ENCODE measurements at places on chromosomes 13 and 19.

DNA sequence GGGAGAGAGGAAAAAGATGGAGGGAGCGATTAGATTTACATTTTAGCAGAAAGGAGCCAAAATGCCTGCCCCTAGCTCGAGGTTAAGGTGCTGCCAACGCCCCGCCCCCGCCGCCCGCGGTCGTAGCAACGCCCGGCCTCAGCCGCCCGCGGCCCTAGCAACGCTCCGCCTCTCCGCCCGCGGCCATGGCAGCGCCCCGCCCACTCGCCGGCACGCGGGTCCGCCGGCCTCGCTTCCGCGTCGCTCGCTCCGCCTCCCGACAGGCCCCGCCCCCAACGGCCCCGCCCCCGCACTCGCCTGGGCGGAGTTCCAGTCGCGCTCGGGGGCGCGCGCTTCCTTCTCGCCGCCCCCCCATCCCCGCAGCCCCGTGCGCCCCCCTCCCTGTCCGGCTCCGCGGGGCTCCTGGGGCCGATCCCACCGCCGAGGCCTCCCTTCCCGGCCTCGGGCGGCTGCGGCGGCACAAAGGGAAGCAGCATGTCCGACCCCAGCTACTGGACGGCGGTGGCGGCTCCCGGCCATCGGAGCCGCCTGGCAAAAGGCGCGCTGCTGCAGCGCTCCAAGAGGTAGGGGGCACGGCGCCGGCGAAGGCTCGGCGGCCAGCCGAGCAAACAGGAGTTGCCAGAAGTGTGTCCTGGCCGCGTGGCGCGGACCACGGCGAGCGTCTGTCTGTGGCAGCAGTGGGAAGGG lies 20.3 kb downstream of the MAST3 start:
- peak; percentile 95 for DNase-seq

DNA sequence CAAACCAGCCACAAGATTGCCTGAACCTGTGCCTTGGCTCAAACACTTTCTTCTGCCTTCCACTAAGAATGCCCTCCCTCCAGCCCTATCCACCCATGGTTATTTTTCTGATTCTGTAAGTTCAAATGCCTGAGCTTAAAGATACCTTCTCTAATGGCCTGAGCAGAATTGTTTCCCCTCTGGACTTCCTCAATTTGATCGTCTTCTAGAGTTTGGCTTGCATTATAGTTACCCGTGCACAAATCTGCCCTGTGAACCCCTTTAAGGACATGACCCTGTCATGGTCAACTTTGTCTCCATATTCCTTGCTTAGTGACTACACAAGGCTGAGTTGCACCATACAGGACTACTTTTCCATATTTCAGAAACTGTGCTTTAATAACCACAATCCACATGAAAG lies 481.0 kb downstream of the FOXO1 start:
- DNase-seq: no peak

DNA sequence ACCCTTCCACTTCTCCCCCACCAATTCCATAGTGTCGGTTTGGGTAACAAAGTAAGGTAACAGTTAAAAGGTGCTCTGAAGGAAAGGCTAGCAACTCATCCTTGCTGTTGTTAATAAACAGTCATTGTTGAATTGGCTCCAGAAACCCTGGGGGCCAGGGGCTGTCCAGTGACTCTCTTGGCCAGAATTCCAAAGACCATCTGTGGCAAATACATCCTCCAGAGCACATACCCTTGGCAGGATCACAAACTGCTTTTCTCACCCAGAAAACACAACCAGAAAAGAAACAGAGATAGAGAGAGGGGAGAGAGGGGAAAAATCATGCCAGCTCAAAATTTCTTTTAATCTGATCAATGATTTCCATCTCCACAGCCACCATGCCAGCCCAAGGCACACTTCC lies 22.1 kb downstream of the CACNA1A start:
- DNase-seq: no peak

DNA sequence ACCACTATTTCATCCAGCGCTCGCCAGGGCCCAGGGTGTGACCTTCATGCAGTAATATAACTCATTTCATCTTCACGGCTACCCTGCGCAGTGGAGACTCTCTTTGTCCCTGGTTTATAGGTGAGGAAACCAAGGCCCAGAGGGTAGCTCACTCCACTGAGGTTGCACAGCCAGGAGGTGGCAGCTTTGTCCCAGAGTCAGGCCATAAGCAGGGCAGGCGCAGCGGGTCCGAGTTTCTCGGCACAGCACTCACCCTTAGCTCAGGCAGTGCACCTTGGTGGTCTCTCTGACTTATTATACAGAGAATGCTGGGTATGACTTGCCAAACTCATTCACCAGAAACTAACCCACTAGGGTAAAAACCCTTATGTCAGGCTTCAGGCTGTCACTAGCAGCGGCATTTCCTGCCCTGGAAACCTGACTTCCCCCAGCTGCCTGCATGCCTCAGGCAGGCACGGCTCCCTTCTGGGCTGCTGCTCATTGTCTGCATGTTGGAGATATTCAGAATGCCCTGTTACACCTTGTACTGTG lies 24.5 kb downstream of the PPP5C start:
- DNase-seq: no peak

DNA sequence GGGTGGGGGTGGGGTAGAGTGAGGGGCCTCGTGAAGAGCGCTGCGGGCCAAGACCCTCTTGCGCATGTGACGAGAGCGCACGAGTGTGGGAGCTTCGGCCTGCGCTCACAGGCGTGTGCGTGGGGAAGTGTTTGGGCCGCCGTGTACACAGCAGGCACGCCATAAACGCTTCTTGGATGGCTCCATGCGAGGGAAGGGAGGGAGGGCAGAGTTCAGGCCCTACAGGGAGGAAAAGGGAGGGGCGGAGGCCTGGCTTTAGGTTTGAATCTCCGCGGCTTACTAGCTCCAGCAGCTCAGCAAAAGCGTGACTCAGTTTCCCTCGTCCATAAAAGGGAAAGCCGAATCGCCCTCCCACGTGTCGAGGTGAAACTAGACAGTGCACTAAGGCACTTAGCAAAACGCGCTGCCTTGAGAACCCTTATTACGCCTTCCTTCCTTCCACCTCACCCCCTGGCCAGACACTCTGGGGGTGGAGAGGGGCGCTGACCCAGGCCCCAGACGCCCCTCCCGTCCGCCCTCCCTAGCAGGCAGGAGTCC lies 12.5 kb downstream of the GADD45B start:
- no peak for DNase-seq

DNA sequence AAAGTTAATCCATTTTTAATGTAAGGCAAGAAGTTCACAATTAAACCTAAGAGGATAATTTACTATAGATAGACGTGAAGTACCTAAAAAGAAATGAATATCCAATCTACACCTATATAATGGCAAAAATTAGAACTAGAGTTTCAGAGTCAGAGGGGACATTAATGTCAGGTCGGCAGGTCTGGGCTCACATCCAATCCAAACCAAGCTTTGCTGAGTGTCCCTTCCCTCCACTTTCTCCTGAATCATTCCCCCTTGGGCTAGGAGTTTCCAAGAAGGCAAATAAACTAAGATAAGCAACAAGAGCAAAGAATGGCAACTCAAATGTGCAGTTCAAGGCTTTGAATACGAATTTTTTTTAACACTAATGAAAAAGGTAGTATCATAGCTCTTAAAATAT lies 2.9 kb downstream of the FLT3 start:
- DNase-seq: no peak

DNA sequence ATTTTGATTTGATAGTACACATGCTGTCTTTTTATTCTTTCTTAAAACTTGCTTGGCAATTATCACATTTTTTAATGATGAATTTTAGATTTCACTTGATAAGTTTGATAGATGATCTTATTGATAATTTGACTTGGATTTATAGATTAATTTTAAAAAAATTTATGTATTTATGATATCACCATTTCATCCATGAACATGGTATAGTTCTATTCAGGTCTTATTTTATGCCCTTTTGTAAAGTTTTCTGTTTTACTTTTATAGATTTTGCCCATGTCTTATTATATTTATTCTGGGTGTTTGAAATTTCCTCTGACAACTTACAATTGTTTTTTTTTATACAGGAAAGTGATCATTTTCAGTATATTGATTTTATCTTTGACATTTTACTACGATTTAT lies 39.5 kb downstream of the ZNF536 start:
- DNase-seq: no peak

DNA sequence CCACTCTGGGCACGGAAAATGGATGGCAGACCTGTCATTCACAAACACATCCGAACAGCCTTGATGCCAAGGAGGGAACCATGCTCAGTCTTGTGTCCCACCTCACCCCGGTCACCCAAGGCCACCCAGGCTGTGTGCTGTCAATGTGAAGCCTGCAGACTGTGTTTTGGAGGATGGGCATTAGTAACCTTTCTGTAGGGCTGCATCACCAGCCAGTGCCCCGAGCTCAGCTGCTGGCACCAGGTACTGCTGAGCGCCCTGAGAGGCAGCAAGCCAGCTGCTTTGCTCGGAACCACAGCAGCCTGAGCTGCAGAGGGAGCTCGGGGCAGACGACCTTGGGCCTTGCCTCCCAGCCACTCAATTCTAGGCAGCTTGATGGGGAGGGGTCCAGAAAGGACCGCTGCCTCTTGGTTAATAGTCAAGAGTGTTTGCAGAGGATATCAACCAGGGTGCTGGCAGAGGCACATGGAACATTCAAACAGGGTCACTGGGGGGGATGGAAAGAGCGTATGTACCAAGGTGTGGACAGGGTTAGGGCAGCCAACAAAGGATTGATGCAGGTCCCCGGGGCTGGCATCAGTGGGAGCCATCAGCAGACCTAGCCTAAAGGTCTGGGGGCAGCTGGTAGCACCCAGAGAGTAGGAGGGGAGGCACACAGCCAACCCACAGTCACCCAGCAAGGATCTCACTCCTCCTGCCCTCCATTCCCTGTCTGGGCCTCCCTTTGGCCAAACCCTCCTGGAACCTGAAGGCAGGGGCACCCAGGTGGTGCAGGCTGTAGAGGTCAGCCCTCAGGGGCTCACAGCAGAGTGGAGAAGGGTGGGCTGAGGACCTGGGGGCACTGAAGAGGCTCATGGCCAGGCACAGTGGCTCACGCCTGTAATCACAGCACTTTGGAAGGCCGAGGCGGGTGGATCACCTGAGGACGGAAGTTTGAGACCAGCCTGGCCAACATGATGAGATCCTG lies 8.1 kb downstream of the VSTM2B start:
- DNase-seq: no peak

DNA sequence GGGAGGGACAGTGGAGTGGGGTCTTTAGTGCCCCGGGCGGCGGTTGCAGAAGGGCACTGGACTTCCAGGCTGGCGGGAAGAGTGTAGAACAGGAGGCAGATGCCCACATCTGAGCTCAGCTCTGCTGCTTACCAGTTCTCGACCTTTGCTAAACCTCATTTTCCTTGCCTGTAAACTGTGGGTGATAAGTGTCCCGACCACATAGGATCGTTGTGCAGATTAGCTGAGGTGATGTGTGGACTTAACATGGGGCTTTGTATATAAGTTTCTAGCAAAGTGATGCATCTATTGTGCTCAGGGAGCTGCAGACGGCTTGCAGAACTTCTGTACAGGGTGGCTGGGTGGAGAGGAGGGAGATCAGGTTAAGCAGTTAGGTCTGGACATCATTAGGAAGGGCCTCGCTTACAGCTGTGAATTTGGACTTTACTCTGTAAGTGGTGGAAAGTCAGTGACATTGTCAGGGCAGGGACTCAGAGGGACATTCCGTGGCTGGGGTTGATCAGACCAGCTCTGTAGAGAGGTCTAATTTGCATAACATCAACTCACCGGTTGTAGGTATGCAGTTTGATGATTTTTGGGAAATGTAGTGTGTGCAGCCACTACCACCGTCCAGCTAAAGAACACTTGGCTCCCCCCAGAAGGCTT lies 70.0 kb downstream of the SPATA13 start:
- DNase-seq: no peak

DNA sequence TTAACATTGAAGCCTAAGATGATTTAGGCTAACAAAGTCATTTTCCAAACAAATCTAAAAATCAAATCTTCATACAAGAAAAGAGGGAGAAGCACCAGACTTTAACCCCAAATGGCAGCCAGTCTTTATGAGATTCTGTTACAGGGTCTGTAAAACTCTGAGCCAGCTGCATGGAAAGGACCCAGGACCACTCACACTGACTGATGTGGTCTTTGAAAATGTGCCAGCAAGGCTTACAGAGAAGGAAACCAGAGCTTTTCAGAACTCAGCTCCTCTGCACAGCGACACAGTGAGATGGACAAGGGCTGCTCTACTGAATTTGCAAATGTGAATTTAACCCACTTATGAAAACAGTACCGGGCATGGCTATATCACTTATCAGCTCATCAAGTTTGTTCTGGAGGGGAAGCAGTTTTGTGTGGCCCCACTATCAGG lies 98.8 kb upstream of the SERP2 start:
- DNase-seq: no peak

- no peak for DNase-seq
These were observed 11.4 kb upstream of the CRTC1 start for GRCh38 chr19:18672044-18672451.

- no peak for DNase-seq
These were observed 11.3 kb downstream of the FBXO27 start for GRCh38 chr19:39021063-39021462.

GRCh38 chr19:5762608-5763217 lies 21.8 kb downstream of the PRR22 start:
- DNase-seq: no peak

DNA sequence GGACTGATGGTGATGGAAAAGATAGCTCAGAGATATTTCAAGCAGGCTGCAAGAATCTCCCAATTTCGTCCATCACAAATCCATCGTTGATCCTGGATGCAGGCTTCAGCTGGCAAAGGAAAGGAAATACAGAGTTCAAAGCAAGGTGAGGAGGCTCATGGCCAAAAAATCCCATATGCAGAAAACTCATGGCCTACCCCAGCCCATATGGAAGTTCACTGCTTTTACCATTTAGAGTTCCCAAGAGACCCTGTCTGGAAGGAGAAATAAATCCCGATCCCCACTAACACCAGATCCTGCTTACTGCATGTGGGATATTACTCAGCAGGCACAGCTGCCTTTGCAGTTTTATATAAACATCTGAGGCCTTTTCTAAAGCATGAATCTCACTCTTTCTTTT lies 412.9 kb upstream of the SPRY2 start:
- no peak for DNase-seq

GRCh38 chr13:37640499-37640898 lies 41.9 kb upstream of the POSTN start:
- no peak for DNase-seq

DNA sequence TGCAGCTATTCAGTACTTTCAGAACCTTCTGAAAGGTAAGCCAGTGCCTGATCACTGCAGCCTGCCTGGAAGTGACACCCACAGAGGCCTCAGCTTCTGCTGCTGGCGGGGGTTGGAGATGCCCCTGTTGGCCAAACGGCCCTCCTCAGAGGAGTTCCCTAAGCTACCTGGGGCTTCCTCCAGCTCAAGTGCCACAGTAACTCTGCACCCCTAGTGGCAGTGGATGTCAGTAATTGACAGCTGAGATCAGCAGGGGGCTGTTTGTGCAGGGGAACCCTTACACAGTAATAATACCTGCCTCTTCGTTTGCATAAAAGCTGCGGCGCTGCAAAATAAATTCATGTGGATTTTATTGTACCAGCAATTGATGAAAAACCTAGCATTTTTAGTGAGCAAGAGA lies 28.9 kb downstream of the TDRD12 start:
- no peak for DNase-seq

GRCh38 chr13:40667622-40667978 lies 1.2 kb upstream of the FOXO1 start:
- no peak for DNase-seq

- no peak for DNase-seq
These were observed 129.1 kb downstream of the TNFRSF19 start for GRCh38 chr13:23699271-23699670.

Data from stimulated activated CD8-positive, alpha-beta memory T cell treated with anti-CD3 and anti-CD28 coated beads, Interleukin-7, amount 100 ng/mL, for 4 hours (primary cell).